GM19239 (cell line): ENCODE measurements at places on chromosomes 3 and 15.

DNA sequence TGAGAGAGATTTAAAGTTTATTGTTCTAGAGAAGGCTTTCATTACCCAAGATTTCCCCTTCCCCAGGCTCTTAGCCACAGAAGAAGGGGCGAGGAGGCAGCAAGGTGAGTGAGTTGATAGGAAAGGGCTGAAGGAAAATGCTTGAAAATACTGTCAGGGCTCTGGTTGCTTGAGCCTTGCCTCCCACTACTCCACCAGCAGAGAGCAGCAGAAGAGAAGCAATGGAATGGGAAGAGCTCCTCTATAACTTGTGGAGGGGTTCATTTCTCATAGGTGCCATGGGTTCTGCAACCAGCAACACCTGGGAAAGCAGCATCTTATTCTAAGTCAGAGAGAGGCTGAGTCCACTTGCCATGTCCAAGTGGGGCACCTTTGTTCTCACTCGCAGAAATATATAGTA lies 184.0 kb upstream of the CNTN6 start:
- no peak for DNase-seq

DNA sequence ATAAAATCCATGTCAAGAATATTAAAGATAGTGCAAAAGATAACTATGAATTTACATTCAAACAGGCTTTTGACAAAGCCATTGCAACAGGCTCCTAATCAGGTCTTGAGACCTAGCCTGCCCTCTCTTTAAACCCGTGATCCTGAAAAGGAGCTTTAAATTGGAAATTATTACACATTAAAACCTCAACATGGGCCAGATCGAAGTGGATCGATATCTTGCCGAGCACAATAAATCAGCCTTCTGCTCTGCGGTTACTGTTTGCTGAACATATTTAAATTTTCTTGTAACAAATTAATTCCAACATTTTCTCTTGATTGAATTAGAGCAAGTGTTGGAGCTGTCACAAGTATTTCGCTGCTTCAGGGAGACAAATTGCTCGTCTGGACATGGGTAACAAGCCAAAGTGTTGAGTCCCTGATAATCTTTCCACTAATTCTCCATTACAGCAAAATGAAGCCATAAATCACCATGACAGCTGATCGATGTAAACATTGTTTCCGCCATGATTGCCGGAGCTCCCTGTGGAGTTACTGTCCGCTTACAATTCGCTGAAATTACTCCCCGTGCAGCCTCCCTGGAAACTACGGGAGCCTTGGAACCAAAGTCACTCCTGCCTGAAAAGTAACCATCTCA lies 47.6 kb downstream of the SHOX2 start:
- no peak for DNase-seq

DNA sequence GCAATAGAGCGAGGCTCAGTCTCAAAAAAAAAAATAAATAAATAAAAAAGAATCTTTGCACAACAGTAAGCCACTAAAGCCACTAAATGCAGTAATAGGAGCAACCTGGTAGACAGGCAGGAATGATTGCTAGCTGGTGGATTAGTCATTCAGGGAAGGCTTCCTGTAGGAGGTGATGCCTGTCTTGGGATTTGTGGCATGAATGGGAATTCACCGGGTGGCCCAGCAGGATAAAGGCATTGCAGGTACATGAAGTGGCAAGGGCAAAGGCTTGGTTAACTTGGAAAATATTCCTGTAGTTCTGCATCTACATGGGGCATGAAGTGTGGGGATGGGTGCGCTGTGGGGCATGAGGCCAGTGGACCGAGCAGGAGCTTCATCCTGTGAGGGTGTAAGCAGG lies 94.5 kb downstream of the IQSEC1 start:
- no peak for DNase-seq

- DNase-seq, result no peak
Observed at GRCh38 chr3:37601832-37602231, 259.8 kb upstream of the CTDSPL start.

GRCh38 chr3:174285242-174285864 lies 573.8 kb upstream of the NAALADL2 start:
- no peak for DNase-seq

- no peak for DNase-seq
Observed at GRCh38 chr3:13623101-13623654, 74.3 kb downstream of the FBLN2 start.

DNA sequence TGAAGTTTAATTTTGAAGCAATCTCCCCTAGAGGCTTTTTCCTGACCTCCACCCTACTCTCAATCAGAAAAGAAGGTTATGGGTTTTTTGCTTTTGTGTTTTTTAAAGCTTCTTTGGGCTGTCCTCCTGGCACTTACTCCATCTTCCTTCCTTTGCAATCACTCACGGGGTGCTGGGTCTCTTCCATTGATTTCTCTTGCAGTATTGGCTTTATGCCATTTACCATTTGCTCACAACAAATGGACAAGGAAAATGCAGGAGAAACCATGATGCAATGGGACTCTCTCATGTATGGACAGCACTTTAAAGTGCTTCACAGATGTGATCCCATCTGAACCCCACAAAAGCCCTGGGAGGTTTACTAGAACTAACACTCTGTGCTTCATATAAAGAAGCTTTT lies 57.5 kb downstream of the SST start:
- no peak for DNase-seq

DNA sequence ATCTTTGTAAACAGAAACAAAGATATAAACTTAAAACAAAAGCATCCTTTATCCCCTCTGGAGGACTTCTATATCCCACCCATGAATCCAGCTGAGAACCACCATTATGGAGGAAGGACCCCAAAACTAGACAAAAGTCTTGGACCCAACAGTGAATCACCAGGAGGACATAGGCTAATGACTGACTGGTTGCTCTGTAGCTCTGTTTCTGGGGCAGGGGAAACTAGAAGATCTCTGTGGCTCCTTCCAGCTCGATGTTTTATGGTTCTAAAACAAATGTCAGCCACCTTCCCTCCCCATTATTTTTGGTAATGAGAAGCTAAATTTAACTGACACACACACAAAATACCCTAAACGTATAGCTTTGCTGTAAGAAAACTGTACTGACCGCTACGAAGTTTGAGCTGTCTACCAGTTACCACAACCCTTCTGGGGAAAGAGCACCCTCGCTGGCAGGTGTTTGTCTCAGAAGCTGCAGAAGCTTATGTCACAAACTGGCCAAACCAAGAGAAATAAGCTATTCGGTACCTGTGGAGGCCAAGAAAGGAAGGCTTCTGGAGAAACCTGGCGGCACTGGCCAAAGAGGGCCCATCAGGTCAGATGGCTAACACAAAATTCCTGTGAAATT lies 36.4 kb downstream of the MB21D2 start:
- DNase-seq, result no peak

GRCh38 chr3:58737644-58738043 lies 71.1 kb upstream of the FAM3D start:
- DNase-seq, result no peak

- no peak for DNase-seq
Observed at GRCh38 chr3:130894986-130895280, 1.0 kb downstream of the ATP2C1 start.

- no peak for DNase-seq
Observed at GRCh38 chr15:56996746-56997470, 78.5 kb downstream of the TCF12 start.

- no peak for DNase-seq
Observed at GRCh38 chr15:31468911-31469785, 142.5 kb downstream of the KLF13 start.

GRCh38 chr3:57753016-57753415 lies 3.1 kb upstream of the SLMAP start:
- no peak for DNase-seq

GRCh38 chr15:101052681-101053121 lies 133.5 kb downstream of the LRRK1 start:
- DNase-seq, result no peak

DNA sequence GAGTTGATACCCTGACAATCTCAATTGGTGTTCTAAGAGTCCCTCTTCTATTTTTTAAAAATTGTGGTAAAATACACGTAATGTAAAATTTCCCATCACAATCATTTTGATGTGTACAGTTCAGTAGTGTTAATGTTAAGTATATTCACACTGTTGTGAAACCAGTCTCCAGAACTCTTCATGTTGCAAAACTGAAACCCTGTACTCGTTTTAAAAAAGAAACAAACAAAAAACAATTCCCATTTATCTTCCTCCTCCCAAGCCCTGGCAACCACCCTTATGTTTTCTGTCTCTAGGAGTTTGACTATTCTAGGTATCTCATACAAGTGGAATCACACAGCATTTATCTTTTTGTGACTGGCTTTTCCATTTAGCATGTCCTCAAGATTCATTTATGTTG lies 28.7 kb upstream of the ALPK3 start:
- DNase-seq, result no peak

DNA sequence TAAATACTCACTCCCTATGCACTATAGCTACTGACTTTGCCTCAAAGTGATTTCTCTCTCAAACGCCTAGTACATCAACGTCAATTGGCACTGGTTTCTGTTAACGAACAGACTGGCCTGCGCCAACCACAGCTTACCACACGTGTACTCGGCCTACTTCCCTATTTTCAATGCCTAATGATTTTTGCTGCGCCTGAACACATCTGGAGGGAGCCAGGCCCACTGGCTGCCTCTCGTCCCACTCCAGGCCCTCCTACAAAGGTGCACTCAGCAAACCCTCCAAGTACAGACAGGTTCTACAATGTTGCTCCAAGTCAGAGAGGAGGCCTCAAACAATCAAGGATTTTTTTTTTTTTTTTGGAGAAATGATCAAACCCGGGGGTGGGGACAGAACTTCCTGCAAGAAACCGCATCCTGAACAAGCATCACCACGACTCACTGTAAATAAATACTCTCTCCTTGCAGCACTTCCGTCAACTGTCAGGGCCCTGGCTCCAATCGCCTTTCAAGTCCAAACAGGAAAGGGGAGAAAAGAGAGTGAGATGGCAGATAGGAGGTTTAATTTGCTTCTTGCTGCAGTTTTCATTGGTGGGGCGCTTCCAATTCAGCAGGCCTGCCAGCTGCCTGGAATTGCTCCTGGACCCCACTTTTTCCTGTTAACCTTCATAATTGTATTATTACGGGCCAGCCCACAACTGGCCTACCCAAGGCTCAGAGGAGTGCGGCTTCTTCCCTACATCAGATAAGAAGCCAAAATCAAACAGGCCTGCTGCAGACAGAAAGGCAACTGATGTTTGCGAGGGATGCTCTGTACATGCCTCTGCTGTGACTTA lies 139.3 kb downstream of the FOXP1 start:
- DNase-seq, result peak; percentile 50

DNA sequence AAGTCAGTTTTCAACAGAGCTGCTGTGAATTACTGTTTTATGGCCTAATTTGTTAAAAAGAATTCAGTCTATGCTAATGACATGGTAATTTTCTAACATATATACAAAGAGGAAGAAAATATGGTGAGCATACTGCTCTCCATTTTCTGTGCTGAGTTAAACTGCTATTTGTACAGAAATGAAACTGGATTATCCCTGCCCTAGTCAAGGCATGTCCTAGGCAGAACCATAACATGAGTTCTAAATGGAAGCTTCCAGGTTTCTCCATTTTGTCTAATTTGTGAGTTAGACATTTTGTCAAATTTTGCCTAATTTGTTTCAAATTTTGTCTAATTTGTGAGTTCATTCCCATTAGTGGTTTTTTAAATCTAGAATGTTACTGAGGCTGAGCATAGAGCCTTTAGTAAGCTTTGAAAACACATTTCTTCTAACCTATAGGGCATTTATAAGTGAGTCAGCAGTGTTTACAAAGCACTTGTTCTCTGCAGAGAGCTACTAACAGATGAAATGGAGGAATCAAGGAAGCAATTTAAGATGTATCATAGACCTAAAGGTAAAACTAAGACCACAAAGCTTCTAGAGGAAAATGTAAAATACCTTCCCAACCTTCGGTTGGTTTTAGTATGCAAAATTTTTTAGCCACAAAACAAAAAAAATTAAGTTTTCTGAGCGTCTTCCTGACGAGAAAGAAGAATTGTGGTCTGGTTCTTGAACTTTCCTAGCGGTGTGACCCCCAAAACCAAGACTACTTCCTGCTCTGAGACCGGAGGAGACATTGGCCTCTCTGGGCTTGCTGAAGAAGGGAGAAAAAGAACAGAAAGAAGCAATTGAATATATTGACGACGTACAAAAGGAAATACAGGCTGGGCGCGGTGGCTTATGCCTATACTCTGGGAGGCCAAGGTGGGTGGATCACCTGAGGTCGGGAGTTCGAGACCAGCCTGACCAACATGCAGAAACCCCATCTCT lies 9.8 kb downstream of the P2RY14 start:
- DNase-seq, result peak; percentile 16

DNA sequence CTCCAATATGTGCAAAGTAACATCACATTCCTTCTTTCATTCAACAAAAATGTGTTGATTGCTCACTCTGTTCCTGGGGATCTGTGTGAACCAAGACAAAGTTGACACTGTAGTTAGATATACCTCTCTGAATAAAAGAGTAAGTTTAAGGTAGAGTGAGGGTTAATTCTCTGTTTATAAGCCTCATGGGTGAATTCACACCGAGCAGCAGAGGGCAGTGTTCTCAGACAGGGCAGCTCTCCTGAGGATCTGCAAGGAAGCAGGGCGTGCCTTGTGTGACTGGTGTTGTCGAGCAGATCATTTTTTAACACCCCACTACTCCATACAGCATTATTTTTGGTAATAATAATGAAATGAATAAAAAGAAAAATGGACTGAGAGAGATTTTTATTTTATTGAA lies 34.4 kb downstream of the PAQR9 start:
- DNase-seq, result peak; percentile 19

GRCh38 chr3:102802819-102803420 lies 368.1 kb downstream of the ZPLD1 start:
- DNase-seq, result no peak

DNA sequence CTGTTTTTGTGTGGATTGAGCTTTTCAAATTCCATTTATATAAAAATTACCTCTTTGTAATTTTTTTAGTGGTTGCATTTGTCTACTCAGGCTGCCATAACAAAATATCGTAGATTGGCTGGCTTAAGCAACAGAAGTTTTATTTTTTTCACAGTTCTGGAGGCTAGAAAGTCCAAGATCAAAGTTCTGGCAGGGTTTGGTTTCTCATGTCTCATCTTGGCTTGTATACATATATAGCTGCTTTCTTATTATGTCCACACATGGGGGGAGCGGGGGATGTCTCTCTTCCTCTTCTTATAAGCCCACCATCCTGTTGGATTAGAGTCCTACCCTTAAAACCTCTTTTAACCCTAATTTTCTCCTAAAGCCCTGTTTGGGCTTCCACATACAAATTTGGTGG lies 28.5 kb downstream of the MGA start:
- DNase-seq, result no peak

DNA sequence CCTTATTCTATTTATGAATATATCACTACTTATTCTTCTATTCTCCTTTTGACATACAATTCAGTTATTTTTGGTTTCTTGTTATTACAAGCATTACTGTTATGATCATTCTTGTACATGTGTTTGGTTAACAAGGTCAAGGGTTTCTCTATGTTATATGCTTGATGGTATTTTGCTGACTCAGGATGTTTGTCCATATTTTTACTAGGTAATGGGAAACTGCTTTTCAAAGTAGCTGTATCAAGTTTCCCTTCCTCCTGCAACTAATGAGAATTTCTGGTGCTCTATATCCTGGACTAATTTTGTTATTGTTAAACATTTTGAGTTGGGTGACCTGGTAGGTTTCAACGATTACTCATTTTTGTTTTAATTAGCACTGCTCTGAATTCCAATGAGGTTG lies 841.0 kb downstream of the OTOL1 start:
- DNase-seq, result no peak

- DNase-seq, result no peak
Observed at GRCh38 chr3:106824856-106825255, 552.4 kb upstream of the CCDC54 start.
